NCI-H345 (cell line): ENCODE measurements at places on chromosomes 3 and 15.
A peak's percentile ranks its signal among the peaks of the same experiment; 100 is the strongest.

GRCh38 chr3:178274711-178275110, 261.5 kb upstream of the KCNMB2 start:
- no peak for DNase-seq

DNA sequence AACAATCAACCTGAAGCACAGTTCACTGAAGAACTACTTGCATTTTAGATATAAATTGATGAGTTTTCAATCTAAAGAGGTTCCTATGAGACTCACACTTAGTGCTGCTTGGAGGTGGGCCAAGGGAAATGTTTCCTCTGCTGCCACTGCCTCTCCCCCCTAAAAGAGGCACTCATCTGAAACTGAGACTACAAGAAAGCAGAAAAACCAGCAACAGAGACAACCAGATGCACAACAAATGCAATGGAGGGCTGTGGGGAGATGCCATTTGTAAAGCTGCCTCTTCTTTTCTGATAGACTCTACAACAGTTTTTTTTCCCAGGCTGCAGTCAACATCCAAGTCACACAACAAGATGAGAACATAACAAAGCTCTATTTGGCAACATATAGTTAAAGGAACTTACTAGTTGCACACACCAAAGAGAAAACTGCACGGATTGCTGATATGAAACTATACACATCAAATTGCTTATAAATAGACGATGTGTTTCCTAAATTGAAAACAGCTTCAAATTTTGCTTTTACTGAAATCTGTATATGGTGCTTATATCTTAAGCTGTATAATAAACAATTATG, 11.0 kb downstream of the TSPAN3 start:
- DNase-seq: no peak

DNA sequence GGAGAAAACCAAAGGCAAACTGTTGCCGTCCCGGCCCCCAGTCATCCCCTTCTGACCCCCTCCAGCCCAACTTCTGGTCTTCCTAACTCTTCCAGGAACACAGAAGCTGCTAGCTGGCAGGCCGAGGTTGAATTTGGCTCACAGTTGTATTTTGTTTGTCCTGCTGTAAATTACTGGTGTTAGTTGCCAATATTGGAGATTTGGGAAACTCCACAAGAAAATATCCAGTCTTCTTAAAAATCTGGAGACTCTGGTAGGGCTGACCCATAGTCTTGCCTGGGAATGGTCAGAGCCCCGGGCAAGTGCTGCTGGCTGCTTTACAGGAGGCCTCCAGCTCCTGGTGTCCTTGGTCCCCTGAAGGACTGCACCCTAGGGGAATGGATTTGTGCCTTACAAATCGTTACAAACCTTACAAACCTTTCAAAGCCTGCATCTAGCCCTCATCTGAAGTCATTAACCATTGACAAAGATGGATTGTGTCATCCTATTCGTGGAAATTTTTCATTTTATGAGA, 112.0 kb upstream of the MCTP2 start:
- DNase-seq: no peak

- DNase-seq: no peak
Measured at GRCh38 chr3:146386936-146387335, 82.4 kb downstream of the PLSCR2 start.

GRCh38 chr3:89571707-89572106, 464.3 kb downstream of the EPHA3 start:
- DNase-seq: no peak

GRCh38 chr3:165837058-165837525, at the start of gene BCHE:
Gene BCHE (minus strand): TSS chr3:165837423. CDS start chr3:165831033, 6,390 bp downstream.
- DNase-seq: peak; percentile 68

- DNase-seq: no peak
Measured at GRCh38 chr3:108603691-108604090, 14.2 kb downstream of the DZIP3 start.

GRCh38 chr3:98013411-98014267, 21.5 kb downstream of the GABRR3 start:
- no peak for DNase-seq

DNA sequence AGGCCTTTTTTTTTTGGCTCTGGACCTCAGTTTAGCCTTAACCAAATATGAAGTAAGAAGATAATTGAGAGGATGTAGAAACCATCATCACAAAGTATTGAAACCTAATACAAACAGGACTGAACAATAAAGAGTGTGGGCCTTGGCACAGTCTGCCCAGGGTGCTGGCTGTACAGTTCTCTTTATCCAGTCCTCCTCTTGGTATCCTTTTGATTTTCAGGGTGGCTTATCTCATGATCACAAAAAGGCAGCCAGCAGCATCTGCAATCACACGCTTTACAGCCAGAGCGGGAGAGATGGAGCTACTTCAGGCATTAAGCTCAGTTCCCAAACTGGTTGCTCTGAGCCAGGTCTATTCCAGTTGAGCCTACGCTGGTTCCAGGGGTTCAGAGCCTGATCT, 239.7 kb downstream of the RPLP1 start:
- DNase-seq: no peak

GRCh38 chr15:36884518-36884875, 215.9 kb downstream of the MEIS2 start:
- no peak for DNase-seq

GRCh38 chr3:16374047-16374934, 109.3 kb downstream of the OXNAD1 start:
- DNase-seq: no peak

DNA sequence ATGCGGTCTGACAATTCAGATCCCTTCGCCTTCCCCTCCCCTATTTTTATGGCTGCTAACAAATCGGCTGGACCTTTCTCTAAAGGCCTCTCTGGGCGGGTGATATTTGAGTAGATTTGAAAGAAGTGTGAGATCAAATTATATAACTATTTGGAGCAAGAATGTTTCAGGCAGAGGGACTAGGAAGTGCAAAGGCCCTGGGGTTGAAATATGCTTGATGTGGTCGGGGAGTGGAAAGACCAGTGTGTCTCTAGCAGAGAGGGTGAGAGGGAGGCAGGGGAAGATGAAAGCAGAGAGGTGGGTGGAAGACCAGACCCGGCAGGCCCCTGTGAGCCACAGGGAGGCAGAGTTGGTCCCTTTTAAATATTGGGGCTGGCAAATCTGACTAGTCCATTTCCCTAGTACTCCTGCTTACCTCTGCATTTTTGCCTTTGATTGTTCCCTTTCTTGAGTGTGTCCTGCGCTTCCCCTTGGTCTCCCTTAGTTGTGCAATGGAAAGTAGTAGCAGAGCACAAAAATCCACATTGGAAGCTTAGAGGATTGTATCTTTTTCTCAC, 32.3 kb downstream of the SLCO3A1 start:
- no peak for DNase-seq

GRCh38 chr3:184443831-184444230, 64.0 kb downstream of the CHRD start:
- DNase-seq: no peak

DNA sequence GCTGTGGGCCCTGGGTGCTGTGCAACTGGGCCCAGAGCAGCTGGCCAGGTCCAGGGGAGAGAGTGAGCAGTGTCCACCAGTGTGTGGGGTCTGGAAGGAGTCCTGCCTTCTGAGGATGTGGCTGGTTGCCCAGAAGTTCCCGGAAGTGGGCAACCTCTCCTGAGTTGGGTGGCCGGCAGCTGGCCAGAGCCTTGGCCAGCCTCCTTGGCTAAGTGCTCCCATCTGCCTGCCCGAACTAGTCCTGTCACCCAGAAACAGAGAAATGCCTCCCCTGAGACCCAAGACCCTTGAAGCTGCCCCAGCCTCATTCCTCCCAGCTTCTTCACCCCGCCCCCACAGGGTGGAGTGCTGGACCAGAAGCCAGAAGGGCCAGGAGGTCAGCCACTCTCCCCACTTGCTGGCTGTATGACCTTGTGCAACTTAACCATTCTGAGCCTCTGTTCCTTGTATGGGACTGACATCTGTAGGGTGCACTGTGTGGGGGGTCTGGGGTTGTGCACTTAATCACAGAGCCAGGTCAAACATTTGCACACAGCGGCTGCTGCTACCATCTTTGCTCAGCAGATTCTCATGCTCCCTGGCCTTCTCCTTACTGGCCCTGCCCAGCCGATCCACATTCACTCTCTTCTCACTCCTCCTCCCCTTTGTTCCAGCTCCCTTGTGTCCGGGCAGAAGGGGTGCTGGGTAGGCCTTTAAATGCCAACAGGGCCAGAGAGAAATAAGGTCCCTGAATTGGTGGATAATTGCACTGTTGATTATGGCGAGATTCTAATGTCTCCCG, 7.5 kb upstream of the ALAS1 start:
- DNase-seq: no peak

DNA sequence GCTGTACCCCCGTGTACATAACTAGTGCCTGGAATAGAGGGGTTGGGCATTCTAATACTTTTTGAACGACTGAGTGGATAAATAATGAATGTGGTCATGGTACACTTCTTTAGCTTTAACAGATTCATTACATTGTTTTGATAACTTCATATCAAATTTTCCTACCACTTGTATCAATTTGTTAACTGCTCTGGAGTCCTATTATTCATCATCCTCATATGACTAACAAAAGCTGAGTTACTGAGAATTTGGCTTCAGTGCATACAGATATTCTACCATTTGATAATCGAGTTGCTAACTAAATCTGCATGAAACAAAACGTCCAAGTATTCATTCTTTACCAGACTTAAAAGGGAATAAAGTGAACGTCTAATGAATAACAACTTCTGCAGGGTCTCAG, 31.7 kb downstream of the FRMD5 start:
- no peak for DNase-seq

GRCh38 chr3:178773358-178773757, 237.1 kb downstream of the KCNMB2 start:
- no peak for DNase-seq

DNA sequence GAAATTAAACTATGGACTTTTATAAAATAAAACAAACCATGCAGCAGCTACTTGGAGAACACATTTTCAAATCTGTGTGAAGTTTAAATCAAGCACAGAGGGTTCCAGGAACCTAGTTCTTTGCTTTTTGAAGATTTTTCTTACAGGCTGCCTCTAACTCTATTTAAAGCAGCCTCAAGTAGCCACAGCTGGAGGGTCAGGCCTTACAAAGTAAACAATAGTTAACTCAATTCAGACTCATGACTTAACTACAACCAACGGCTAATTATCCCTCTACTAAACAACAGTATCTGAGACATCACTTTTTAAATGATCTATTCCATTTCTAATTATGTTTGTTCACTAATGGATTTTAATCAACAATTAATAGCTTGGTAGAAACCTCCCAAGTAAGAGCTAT, 9.8 kb downstream of the LRIG1 start:
- DNase-seq: no peak

DNA sequence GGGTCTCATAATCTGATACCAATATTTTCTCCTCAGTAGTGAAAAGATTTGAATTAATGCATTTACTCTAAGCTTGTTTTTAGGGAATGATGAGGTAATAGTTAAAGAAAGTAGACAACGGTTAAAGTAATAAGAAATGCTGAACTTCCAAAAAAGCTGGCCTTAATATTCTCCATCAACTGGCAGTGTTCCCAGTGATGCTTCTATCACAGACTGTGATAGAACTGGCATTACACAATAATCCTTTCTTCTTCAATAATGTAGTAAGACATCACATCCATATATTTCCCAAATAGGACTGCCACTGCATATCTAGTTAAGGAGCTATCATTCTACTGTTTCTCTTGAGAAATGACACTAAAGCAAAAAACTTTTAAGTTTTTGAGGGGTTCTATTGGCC, 188.7 kb downstream of the IL5RA start:
- no peak for DNase-seq

DNA sequence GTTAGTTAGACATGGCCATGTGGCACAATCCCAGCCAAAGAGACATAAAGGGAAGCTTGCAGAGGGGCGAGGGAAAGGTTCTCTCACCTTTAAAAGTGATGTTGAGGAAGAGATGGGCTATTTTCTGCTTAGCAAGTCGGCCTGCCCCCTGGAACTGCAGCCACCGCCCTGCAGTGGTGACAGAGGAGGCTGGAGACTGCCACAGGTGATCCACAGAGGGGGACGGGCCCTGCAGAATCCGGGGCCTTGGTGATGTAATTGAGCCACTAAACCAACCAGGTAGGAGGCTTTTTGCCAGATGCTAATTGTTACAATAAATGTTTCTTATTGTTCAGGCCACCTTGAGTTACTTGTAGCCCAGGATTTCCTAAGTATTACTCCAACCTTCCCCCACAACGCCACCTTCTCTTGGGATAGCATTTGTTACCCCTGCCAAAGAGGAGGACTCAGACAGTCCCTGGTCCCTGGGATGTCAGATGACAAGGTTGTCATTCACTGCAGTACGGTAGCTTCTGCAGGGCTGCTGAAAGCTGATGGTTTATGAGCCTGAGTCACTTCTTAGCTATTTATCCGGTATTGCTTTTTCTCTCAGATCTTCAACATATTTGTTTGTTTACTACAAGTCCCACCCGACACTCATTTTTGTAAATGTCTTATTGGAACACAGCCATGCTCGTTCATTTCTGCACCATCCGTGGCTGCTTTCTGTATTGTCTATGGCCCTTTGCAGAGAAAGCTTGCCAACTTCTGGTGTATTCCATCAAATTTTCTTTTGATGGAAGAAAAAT, 63.3 kb upstream of the SEC61A1 start:
- DNase-seq: no peak

GRCh38 chr3:115160295-115160694, 13.2 kb upstream of the ZBTB20 start:
- DNase-seq: no peak

GRCh38 chr3:90261481-90262433, 1154.3 kb downstream of the EPHA3 start:
- no peak for DNase-seq

DNA sequence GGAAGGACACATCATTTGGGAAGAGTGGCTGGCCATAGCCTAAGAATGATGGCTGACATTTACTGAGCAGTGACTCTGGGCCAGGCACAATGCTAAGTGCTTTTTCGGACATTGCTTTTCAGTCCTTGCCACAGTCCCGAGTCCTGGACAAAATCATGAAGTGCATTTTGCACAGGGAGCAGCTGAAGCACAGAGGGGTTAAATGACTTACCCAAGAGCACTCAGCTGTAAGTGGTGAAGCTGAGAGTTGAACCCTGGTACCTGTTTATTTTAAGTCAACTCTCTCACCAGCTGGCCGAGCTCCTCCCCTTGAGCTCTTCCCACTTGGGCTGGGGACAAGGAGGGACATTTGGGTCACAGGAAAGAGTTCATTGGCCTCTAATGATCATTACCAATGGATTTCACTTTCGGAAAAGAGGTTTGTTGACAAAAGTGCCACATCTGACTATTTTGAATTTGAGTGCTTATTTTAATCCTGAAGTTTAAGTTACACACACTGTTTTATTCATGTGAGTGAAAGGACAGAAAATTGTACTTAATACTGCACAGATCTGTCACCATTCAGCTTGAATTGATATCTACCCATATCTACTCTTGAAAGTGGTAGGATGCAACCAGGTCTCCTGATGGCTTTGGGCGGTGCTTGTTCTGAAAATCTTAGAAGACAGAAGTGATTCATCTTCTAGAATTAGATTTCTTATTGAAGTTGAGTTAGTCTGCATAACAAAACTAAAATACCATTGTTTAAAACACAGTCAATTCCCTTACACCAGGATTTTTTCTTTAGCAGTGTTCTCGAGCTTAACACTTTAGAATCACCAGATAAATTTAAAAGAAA, 368.7 kb upstream of the PROK2 start:
- no peak for DNase-seq
